ENCODE measurements at places on chromosomes 16 and 17.

- DNase-seq = no peak
Observed at GRCh38 chr16:71537643-71538042, 11.4 kb downstream of the CHST4 start.

- DNase-seq = no peak
Observed at GRCh38 chr16:15652293-15653001, 2.4 kb downstream of the NDE1 start.

DNA sequence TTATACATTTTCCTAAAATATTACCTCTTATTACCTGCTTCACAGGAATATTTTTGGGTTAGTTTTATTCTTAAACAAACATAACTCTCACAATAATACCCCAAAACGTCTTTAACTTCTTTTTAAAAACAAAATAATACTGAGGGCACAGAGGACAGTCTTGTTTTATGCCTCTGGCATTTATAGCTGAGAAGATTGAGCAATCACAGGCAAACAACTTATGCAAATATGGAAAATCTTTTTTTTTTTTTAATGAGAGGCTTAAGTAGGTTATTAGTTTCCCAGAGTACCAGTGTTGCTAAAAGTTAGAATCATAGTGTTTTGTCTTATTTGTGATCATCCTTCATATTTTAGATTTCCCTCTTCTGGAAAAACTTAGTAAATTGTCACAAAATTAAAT is 195.0 kb downstream of the FTO start:
- no peak for DNase-seq

DNA sequence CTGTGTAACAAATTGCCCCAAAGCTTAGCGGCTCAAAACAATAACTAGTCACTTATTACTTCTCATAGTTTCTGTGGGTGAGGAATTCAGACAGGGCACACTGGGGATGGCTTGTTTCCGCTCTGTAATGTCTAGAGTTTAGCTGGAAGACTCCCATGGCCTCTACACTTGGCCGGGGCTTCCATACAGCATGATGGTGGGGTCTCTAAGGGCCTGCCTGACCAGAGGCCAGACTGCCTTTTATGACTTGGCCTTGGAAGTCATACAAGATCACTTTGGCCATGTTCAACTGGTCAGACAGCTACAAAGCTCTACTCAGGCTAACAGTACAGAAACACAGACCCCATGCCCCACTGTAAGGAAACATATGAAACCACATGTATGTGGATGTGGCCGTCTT is 8.2 kb downstream of the GLP2R start:
- DNase-seq = no peak

GRCh38 chr17:77465358-77466041 is 324.7 kb downstream of the SEC14L1 start:
- peak; percentile 72 for DNase-seq

Data from tibial artery (tissue), 4 donors.